PC-9 (cell line): ENCODE measurements at places on chromosomes 7 and 10. TPM values are rescaled to one million over a fixed set of nuclear protein-coding genes. Genes with fewer than 3 reads are reported as not detected.

GRCh38 chr7:21371360-21371759 lies 56.5 kb upstream of the SP4 start:
- no peak for DNase-seq

CC2D2B gene
- total RNA-seq, result not detected in 2 replicates

STRIP2 gene
- total RNA-seq, result 6.4 and 9.5 TPM in 2 replicates

- no peak for DNase-seq
These were observed 177.2 kb downstream of the PTN start for GRCh38 chr7:137166363-137166762.

DNA sequence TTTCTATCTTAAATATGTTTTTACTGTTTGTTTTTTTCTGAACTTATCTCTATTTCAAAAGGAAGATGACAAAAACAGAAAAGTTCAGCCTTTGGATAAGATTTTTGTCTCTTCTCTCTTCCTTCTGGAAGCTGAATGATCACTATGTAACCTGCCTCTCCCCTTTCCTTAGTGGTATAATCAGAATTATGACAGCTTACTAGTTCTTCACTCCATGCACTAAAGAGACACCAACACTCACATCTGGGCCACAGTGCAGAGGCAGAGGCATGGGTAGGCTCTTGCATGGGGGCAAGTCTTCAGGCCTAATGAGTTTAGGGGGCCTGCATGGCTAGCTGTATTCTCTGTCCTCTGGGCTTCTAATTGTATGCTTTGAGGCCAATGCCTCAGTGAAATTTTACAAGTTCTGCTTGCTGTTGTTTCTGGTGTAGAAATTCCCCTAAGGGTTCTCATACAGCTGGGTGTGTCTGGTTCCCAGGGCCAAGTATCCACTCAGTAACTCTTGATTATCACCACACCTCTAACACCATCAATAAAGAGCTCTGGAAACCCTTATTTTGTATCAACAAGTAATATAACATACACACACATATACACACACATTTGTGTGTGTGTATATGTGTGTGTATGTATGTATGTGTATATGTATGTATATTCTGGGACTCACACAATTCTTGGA lies 96.8 kb upstream of the POM121L12 start:
- no peak for DNase-seq

DNA sequence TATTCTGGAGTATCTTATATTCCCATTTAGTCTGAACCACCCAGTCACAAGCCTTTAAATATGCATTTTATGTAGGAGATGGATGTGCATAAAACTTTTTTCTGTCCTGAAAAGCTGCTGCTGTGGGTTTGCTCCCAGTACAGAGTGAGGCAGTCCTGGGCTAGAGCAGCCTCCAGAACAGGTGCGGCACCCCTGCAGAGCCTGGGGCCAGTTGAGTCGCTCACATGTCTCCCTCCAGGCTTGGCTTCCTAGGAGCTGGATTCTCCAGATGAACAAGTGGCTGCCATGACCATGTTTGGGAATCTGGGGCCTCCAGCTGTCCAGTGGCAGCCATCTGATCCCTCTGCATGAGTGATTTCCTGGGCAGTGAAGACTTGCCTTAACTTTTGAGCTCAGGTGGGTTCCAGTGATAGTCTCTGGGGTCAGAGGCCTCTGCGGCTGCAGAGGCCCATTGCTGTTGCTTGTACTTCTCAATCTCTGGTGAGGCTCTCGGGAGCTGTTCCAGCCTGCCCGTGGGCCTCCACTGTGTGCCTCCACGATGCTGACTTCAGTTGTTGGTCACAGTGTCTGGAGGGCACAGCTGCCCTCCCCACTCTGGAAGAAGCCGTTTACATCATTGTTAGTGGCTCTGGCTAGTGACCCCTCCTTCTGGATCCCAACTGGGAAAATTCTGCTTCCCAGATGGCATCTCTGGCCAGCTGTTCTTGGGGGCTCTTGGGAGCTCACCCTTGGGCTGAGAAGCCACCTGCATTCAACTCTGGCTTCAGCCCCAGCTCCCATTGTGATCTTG lies 120.4 kb downstream of the EMX2 start:
- DNase-seq, result no peak

DNA sequence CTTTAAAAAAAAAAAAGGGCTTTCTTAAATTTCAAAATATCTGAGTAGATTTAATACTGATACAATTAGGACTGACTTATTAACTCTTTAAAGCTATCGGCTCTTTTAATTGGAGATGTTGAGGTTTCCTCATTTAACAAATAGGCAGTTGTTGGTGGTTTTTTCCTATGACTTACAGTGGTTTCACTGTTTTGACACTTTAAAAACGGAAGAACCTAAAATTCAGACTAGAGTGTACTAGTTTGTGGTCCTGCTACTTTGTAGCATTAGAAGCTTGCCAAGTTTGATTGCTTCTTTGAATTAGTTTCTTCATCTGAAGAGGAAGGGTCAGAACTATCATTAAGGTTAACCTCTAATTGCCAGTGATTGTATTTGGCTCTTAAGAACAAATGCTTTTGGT lies 27.7 kb downstream of the CUL1 start:
- no peak for DNase-seq

- no peak for DNase-seq
These were observed 697 bp downstream of the ARPC1A start for GRCh38 chr7:99326408-99326782.

GRCh38 chr10:5942001-5942400 lies 35.3 kb downstream of the IL15RA start:
- no peak for DNase-seq

DNA sequence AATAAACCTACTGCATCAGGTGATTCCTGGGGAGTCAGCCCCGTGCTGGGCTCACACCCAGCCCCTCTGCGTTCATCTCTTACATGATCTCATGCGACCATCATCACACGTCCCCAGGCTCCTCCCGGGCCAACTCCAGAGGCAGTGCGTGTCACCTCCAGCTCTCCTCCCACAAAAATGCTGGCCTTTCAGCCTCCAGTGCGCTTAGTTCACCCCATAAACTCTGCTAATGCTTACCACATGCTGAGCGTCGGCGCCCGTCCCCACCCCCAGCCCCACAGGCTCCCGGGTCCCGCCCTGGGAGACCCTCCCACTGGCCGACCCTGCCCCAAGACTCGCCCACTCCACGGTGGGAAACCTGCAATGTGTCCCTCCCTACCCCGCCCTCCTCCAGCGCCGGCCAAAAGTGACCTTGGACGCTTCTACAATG lies 816 bp upstream of the SDK1 start:
- DNase-seq, result peak; percentile 10

ATOH7 gene
- total RNA-seq, result not detected in 2 replicates

- DNase-seq, result no peak
These were observed 676.3 kb upstream of the STEAP1 start for GRCh38 chr7:89477991-89478390.

DNA sequence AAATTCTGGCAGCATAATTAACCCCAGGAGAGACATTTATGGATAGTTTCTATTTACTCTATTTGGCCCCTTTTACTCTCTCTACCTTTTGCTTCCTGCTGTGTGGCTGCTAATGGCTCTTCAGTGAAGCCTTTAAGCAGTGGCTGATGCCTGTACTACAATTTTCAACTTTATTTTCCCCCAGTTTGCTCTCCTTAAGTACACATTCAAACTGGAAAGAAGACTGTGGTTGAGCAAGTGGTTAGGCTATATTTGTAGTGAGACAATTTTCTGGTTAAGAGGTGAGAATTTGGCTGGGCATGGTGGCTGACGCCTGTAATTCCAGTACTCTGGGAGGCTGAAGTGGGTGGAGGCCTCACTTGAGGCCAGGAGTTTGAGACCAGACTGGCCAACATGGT lies 8.5 kb upstream of the RSBN1L start:
- DNase-seq, result no peak

GRCh38 chr7:73974101-73974947 lies 53.6 kb upstream of the ELN start:
- DNase-seq, result no peak

DNA sequence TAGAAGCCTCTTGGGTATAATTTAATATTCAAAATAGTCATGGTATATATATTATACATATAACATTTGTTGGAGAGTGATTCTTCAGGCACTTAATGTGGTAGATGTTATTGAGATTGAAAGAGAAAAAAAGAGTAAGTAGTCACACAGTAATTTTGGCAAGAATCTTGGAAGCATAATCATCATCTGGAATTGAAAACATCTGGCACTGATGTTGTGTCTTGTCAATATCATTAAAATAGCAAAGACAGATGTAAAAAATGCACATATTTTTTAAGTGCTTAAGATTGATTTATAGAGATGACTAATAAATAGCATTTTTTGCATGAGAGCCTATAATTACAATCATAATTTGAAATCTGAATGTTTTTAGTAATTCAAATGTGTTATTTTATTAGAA lies 9.5 kb downstream of the SEMA3D start:
- DNase-seq, result no peak

- no peak for DNase-seq
These were observed 51.5 kb downstream of the RBM17 start for GRCh38 chr10:6140141-6140841.

- peak; percentile 27 for DNase-seq
These were observed 456.8 kb upstream of the KLF6 start for GRCh38 chr10:4241724-4242345.

UROS gene
- total RNA-seq, result 35.1 and 40.1 TPM in 2 replicates

- DNase-seq, result no peak
These were observed 28.3 kb upstream of the CREB5 start for GRCh38 chr7:28383975-28384374.

DNA sequence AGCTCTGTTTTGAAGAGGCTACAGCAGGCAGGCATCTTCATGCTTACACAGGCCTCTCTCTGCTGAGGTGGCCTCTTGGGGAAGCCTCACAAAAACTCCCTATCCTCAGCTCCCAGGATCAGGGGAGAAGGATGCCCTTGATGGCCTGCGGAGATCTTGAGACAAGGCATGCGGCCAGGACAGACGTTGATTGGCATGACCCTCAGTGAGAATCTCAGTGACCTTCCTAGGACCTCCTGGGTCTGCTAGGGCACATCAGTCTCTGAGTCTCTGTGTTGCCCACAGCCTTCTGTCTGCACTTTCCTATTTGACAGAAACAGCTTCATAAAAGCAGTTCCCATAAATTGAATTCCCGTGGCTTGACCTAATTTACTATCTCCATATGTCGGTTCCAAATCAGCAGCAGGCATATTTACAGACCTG lies 1005.8 kb upstream of the C7orf33 start:
- DNase-seq, result no peak

AKR1D1 gene
- total RNA-seq, result not detected in 2 replicates

SPAM1 gene
- total RNA-seq, result not detected in 2 replicates

DNA sequence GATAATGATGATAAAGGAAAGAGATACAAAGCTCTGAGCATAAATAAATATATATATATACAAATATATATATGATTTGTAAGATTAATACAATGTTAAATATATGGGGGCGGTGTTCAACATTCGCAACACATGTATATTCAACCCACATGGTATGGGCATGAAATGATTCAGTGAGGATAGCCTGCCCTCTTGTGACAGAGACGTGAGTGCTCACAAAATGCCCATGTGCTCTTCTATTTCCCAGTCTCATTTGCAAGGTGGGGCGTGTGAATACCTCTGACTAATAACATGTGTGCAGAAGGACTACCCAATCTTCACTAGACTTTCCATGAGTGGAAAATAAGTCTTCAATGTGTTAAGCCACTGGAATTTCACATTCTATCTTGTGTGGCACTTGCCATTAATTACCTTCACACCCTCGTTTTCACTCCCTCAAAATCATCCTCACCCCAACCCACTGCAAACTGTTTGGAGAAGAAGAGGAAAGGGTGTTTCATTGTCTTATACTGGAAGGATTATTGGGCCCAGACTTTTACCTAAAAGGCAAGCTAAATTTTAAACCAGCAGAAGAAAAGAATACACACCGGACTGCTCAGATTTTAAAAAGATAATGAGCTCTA lies 26.9 kb downstream of the ASAH2 start:
- peak; percentile 68 for DNase-seq

DNA sequence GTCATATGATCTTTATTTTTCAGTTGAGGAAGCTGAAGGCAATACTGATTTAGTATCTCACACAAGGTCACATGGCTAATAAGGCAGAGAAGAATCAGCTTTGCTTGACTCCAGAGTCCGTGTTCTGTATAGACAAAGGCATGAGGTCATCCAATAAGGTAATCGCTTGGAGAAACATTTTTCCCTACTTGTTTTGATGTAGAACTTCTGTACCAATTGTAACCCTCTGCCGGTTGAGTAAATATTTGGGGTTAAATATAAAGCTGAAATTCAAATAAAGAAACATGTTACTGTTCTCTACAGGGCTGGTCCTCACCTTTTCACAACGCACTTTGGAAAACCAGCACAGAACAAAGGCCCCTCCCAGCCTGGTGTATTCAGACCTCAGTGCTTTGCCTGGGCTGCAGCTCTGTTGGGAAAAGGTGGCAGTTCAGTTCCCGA lies 83.0 kb upstream of the INSYN2A start:
- DNase-seq, result no peak

- no peak for DNase-seq
These were observed 40.6 kb downstream of the AKR1D1 start for GRCh38 chr7:138116892-138117291.

- DNase-seq, result peak; percentile 76
These were observed 138.9 kb downstream of the SH3PXD2A start for GRCh38 chr10:103716206-103717160.

- no peak for DNase-seq
These were observed 108.3 kb downstream of the COL28A1 start for GRCh38 chr7:7427363-7427762.

COL17A1 gene
- 31.6 and 41.3 TPM in 2 replicates for total RNA-seq

DNA sequence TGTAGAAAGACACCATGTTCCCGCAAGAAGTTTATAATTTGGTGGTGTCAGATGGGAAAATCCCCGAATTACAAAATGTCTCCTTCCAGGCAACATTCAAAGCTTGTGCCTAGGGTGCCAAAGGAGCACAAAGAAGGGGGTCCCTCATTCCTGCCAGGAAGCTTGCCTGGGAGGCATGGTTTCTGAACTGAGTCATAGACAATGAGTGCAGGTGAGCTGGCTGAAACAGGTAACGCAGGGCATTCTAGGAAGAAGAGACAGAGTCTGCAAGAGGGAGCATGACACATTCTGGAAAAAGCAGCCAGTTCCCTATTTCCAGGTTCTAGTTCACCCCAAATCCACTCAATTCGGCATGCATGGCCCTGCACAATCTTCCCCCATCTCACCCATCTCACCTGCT lies 11.9 kb upstream of the CALU start:
- peak; percentile 14 for DNase-seq

SPDYE2 gene
- not detected in 2 replicates for total RNA-seq

CHST3 gene
- 21.3 and 23.3 TPM in 2 replicates for total RNA-seq

ZNF467 gene
- 6.6 and 10.3 TPM in 2 replicates for total RNA-seq

DNA sequence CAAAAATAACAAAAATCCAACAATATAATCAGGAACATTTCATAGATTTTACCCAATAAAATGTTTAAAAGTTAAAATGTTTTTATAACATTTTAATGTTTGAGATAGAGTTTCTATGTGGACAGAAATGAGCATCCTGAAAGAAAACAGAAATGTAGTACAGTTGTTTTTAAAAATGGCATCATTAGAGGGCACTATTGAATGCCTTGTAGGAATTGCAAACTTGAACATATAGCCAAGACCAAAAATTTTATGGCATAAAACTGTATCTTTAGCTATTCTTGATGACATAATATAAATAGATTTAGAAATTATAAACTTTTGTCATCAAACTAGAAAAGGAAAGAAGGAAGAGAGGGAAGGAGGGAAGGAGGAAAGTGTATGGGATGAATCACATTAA lies 1372.7 kb downstream of the GATA3 start:
- DNase-seq, result no peak
